ENCODE measurements at places on chromosomes 2 and 18.

GRCh38 chr2:223283329-223283728, 231.3 kb downstream of the KCNE4 start:
- DNase-seq = no peak

GRCh38 chr18:77052983-77053309, 79.6 kb downstream of the MBP start:
- DNase-seq = no peak

DNA sequence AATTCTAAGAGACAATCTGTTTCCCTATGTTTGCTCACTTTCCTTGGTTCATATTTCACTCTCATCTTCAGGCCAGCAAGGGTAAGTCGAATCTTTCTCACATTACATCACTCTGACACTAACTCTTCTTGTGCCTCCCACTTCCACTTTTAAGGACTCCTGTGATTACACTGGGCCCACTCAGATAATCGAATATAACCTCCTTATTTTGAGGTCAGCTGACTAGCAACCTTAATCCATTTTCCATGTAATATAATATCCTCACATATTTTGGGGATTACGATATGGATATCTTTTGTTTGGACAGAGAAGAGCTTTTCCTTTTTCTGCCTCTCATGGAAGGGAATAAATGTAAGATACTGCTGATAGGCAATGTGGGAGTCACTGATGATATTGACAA, 2015.7 kb upstream of the LRRTM1 start:
- DNase-seq = no peak

DNA sequence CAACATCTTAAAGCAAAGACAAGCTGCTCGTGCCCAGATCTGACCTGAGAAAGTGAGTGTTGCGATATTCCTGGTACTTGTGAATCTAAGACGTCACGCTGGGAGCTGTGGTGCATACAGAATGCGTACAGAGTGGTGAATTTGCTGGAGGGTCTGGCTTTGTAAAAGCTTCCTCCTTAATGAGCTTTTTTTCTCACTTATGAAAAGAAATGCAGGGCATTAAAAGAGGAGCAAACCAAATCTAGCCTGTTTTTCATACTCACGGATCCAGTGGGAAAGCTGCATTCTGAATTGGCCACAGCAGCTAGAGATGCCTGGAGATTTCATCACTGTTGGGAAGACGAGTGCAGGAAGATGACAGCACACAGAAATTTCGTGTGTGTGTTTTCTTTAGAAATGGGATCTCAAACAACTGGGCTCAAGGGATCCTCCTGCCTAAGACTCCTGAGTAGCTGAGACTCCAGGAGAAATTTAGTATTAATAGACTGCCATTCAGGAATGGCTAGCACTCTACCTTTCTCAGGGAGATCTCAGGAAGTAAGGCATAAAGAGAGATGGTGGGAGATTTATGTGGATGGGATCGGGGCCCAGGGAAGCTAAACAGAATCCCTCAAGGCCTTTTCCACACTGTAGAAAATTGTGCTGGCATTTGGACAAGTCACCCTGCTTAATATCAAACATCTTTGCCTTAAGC, 181.3 kb downstream of the ALPK2 start:
- DNase-seq = no peak

DNA sequence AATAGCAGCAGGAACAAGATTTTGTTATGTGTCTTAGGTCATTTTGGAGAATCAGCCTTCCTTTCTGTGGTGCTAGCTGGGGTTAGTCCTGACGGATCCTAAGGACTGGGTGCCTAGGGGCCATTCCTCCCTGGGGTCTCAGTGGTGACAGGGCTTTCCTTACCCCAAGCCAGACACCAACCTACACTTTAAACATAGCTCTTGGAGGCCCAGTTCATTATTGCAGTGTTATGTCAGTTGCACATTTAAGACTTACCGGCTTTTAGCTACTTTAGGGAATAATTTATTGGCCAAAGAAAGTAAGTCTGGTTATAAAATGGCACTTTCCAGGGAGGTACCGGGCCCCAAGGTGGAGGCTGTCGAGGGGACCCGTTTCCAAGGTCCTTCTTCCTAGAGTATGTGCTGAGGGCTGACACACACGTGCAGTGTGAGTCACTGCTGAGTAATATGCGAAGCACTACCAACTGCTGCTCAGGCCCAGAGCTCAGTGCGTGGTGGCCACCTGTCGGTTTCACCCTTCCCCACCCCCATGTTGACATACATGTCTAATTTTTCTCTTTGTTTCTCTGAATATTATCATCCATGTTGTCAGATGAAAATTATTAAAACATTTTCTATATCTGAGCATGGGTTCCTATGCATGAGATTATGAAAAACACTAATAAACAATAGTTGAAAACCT, 37.0 kb upstream of the GRHL1 start:
- no peak for DNase-seq

- DNase-seq = no peak
Measured at GRCh38 chr2:213995400-213996105, 415.3 kb upstream of the VWC2L start.

- no peak for DNase-seq
Measured at GRCh38 chr18:78722386-78722785, 257.2 kb upstream of the SALL3 start.

- DNase-seq = no peak
Measured at GRCh38 chr2:173588931-173589369, 234.3 kb downstream of the CDCA7 start.

GRCh38 chr2:58109481-58109880, 62.9 kb downstream of the VRK2 start:
- DNase-seq = no peak

- DNase-seq = no peak
Measured at GRCh38 chr2:54955358-54956110, 94.7 kb downstream of the RTN4 start.

- DNase-seq = no peak
Measured at GRCh38 chr2:11236335-11236734, 81.1 kb downstream of the SLC66A3 start.

- no peak for DNase-seq
Measured at GRCh38 chr2:209917154-209917771, 85.2 kb upstream of the RPE start.

DNA sequence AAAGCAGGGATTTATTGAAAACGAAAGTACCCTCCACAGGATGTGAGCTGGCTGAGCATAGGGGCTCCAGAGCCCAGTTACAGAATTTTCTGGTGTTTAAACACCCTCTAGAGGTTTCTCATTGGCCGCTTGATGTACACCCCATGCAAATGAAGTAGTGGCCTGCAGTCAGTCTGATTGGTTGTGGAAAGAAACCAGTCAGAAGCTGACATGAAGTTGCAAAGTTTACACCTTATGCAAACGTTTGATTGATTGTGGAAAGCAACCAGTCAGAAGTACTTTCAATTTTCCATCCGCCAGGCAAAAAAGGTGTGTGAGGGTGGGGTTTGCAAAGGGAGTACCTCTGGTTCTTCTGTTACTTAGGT, 62.3 kb downstream of the VWA3B start:
- no peak for DNase-seq

GRCh38 chr18:43994381-43994780, 686.3 kb upstream of the SETBP1 start:
- no peak for DNase-seq

GRCh38 chr2:30661173-30662107, 145.8 kb downstream of the CAPN13 start:
- DNase-seq = no peak

DNA sequence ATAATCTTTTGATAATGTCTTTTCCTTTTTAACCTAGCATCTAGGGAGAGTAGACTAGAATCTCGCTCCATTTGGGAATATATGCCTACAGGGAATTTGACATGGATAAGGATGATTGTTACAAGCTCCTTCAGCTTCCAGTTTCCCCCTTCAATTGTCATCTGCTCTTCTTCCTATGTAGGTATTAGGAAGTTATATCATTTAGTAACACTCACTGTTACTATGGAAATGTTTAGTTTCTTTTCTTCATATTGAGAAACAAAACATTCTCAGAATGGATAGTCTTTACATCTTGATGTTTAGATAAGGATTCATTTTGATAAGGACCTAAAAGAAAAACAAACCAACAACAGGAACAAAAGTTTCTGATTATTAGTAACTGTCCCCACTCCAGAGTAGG, 127.6 kb downstream of the PHLPP1 start:
- DNase-seq = no peak

DNA sequence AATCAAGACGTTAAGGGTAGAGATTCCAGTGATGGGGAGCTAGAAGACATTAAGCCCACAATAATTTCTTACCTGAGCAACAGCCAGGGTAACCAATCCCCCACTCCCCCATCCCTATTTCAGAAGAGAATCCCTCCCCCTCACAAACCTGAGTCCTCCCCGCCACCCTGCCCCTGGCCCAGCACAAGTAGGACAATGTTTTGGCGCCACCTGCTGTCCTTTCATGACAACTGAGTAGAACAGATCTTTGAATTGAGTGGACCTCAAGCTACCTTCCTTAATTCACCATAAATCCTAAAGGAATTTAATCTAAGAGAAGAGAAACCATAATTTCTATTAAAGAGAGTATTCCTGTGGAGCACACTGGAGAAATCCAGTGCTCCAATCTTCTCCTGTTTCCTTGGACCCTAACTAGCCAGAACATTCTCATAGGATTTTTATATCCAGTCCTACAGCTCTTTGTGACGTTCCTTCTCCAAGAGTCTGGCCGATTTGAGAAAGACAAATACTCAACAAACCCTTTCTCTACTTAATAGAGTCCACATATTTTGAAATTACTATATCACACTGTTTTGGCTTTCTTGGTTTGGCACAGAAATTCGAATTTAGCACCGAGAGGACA, 41.1 kb downstream of the NHEJ1 start:
- no peak for DNase-seq

DNA sequence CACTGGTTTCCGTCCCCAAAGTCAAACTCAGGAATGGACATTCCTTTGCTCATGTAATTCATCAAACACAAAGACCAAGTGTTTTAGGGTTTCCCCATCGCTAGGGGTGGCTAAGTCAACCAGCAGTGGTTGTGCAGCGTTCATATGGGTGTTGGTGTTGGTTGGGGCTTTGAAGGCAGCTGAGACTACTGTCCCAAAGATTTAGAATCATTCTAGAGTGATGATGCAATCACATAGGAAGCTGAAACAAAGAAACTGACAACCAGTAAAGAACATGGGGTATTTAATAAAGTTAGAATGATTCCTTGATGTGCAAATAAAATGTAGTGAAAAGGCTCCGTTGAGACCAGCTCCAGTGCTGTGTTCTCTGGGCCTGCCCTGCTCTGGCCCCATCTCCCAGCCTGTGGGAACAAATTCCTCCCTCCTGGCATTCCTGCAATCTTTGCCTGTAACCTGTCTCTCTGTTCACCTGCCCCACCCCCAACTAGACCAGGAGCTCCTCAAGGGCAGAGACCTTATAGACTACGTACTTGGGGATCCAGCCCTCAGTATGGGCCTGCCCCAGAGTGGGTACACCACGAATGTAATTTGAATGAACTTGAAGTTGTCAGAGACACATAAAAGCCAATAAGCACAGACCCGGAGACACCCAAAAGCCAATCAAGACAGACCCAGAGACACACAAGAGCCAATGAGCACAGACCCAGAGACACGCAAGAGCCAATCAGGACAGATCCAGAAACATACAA, 191.7 kb upstream of the TWIST2 start:
- no peak for DNase-seq

DNA sequence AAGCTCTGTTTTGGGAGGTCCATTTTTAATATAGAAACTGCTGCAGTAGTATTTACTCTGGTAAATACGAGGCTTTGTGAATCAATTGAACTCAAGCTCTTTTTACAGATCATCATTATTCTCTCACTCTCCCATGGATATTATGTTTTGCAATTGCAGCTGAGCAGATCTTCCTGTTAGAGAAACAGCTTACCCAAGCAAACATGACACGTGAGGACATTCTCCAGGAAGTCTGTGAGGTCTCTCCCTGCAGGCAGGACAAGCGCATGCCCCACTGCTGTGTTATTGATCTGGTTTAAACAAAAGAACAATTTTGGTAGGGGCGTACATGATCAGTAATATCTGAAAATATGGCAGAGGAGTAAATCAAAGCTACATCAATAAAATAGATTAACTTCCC, 72.1 kb downstream of the COL6A3 start:
- DNase-seq = no peak

- no peak for DNase-seq
Measured at GRCh38 chr2:174138161-174138560, 110.2 kb downstream of the OLA1 start.

- no peak for DNase-seq
Measured at GRCh38 chr2:220779931-220780330, 792.2 kb downstream of the EPHA4 start.

DNA sequence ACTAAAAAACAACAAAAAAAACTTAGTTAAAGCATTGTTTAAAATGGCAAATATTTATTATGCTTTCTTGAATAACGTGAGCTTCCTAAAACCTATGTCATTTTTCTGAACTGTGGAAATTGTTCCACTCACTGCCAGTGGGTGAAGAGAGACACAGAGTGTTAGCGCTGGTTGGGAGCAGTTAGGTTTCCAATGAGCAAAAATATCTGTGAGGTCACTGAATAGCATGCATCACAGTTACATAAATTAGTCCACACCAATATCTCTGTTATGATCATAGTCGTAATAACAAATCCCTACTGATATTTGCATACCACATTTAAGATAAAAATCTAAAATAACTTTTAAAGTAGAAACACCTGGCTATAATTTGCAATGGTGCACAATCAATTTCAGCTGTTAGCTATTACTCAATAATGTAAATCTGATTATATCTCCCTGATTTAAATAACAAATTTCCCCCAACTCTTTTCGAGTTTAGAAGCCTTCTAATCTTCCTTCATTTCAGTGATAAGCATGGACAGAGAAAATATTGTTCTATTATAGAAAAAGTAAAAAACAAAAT, 1094.0 kb upstream of the KLHL29 start:
- DNase-seq = no peak

DNA sequence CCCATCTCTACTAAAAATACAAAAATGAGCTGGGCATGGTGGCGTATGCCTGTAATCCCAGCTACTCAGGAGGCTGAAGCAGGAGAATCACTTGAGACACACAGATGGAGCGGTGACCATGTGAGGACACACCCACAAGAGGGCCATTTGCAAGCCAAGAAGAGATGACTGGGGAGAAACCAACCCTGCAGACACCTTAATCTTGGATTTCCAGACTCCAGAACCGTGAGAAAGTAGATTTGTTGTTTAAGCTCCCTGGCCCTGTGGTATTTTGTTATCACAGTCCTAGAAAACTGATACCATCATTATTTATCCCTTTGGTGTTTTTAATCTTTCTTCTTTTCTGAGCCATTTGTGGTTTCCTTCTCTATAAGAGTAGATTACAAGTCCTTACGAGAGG, 88.6 kb upstream of the ID2 start:
- no peak for DNase-seq

DNA sequence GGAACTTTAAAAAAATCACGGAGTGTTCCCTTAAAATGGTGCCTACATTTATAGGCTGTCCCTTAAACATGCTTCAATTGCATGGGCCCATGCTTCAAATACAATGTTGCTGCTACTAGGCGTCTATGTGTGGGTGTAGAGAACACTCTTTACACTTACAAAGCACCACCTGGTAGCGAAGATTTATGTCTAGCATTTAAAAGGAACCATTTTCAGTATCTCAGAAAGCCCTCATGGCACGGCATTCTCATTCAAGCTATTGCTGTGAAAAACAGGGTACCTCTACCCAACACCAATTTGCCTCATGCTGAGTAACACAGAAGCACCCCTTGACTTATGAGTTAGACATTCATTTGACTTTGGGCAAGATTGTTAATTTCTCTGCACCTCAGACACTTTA, 112.9 kb upstream of the CNTNAP5 start:
- no peak for DNase-seq
